ENCODE measurements at places on chromosomes 13 and 19. TPM values are rescaled to one million over a fixed set of nuclear protein-coding genes. Genes with fewer than 3 reads are reported as not detected.

The DAND5 gene
- total RNA-seq = 0.20 TPM

The ZNF699 gene
- 8.5 TPM for total RNA-seq

The KL gene
- total RNA-seq = 24.5 TPM

DNA sequence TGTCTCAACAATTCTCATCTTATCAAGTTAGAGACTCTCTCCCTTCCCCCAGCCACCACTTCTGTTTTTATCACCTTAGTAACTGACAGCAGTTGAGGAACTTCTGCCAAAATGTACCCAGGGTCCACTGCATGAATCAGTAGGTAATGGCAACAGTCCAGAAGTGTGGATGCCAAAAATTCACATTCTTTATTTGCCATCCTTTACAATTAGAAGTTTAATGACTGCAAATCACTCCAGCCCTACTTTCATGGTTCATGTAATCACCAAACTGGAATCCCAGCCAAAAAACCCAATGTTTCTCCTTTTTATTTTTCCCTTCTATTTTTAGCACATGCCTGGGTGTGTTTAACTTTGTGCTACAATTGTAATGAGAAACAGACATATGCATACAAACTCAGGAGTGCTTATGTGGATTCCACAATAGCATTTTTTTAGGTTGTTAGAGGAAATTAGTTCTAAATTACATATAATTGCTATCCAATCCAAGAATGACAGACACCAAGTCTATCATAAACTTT is 243.5 kb downstream of the RGCC start:
- no peak for DNase-seq

GRCh38 chr13:48735571-48735970 is 81.8 kb downstream of the CYSLTR2 start:
- no peak for DNase-seq

DNA sequence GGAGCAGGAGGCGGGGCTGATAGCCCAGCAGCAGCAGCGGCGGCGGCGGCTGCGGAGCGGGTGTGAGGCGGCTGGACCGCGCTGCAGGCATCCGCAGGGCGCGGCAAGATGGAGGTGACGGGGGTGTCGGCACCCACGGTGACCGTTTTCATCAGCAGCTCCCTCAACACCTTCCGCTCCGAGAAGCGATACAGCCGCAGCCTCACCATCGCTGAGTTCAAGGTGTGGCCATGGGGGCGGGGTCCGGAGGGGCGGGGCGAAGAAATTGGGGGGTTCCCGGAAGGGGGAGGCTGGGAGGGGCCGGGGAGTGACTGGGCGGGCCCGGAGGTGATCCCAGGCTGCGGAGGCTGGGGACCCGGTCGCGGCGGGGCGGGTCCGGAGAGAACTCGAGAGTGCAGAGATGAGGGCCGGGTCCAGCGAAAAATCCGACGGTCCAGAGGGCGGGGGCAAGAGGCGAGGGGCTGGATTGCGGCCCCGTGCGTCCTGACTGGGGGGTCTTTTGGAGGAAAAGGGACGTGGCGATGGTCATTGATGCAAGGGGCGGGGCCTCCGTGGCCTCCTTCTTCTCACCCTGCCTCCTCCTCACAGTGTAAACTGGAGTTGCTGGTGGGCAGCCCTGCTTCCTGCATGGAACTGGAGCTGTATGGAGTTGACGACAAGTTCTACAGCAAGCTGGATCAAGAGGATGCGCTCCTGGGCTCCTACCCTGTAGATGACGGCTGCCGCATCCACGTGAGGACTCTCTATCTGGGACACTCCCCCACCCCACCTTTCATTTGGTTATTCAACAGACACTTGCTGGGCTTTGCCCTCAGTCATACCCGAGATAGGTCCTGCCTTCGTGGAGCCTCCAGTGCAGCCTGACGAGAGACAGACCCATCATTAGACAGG is at the start of gene TBCB:
Gene TBCB, plus strand, starts transcription at position 16 of the 891 bp plus-strand sequence. Its CDS starts 93 bp downstream, at position 109.
- DNase-seq = no peak

DNA sequence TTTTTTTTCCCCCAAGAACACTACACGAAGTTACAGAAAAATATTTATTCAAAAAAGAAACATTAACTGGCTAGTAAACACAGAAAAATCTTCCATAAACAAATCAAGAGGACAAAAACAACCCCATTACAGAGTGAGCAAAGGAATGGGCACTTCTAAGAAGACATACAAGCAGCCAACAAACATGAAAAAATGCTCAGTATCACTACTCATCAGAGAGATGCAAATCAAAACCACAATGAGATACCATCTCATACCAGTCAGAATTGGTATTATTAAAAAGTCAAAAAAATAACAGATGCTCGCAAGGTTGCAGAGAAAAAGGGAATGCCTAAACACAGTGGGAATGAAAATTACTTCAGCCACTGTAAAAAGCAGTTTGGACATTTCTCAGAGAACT is 131.7 kb downstream of the UGGT2 start:
- no peak for DNase-seq

DNA sequence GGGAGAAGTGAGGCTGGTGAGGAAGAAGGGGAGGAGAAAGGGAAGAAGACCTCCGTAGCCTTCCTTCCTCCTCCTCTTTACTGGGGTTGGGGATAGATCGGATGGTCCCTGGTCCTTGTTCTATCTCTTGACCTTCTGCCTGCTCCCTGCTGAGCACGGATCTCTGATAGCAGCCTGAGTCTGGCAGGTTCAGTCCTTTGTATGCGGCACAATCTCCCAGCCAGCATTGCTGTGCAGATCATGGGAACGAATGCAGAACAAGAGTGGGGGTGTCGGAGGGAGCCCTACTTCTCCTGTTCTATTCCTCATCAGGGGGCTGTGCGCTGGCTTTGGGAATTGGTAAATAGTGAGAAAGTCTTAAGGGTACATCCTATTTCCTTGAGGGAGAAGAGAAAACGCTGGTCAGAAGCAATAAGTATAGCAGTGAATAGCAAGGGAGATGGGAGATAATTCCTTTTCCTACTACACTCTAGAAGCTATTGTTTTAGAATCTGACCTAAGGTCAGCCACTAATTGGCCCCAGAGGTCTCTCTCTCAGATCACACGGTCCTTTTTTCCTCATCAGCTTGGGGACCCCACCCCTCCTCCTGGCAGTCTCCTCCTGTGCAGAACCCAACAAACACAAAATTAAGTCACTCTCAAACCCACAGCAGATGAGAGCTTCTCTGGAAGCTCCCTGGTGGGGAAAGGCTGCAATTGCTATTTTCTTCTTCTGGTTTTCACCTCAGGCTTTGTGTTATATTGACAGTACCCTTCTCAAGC is 41.0 kb downstream of the KL start:
- no peak for DNase-seq

GRCh38 chr13:112003396-112003795 is 63.6 kb upstream of the SOX1 start:
- DNase-seq = peak; percentile 16

Measured in lung (tissue), 17 donors.